Hypothalamus (tissue), 51 donors: ENCODE measurements at places on chromosomes 1 and 21.

DNA sequence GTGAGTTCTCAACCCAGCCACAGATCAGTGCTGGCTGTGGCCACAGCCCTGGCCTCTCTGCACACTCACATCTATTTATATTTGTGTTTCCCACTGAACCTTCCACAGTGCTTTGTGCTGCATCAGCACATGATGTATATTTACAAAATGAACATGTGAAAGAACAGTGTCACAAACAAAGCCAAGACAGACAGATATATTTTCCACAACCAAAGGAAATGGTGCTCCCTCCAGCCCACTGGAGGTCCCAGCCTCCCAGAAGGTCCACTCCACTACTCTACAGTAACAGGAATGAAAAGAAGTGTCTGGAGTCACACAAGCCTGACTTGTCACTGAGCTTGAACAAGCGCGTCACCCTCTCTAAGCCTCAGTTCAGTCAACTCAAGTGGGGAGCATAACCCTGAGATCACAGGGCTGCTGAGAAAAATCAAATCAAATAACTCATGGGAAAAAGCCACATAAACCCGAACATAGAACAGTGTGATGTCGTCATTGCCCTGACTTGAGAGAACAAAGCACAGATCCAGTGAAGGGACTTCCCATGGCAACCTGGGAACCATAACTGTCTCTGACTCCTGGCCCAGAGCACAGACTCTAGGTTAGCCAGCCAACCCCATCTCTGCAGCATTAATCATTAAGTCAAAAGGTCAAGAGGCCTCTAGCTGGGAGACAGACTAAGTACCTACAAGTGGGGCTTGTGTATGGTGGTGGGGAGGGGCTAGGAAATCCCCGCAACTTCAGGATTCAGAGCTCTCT, 121.2 kb downstream of the TRABD2B start:
- no peak for DNase-seq

- DNase-seq, result no peak
These were observed 38.7 kb upstream of the BATF3 start for GRCh38 chr1:212738330-212738729.

GRCh38 chr1:201167041-201167991, 13.0 kb upstream of the TMEM9 start:
- DNase-seq, result no peak

DNA sequence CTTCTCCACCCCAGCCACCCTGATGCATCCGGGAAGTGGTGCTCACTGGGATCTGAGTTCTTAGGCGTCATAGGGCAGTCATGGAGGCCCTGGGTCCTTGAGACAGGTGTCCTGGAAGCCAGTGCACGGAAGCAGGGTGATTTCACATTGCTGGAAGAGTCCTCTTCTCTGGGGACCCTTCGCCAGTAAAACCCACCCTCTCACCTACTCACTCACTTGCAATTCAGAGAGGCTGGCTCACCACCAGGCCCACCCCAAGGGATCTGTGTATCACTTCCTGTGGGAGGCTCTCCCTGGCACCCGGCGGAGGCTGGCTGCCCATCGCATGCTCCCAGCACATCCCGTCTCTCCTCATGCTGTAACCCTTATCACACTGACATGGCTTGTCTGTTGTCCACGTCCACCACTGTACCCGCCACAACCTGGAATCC, 40.2 kb upstream of the EPS8L3 start:
- DNase-seq, result no peak
